NCI-H187 (cell line): ENCODE measurements at places on chromosomes 16 and 17.

- no peak for DNase-seq
Observed at GRCh38 chr17:9419932-9420453, 155.6 kb downstream of the STX8 start.

DNA sequence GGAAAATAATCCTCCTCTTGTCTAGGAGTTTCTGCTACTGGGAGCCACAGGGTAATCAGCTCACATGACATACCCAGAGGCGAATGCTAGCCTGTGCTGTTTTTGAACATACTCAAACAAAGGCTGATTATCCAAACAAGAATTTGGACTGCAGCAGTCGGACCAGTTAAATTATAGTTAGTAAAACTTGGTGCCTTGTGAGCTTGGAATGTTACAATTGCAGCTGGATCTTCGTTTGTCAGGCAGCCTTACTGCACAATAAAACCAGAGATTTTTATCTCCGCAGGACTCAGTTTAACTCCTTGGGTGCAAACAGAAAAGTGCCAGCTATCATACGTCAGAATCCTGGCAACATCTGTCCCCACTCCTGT is 163.8 kb upstream of the TBX2 start:
- DNase-seq: no peak

- DNase-seq: no peak
Observed at GRCh38 chr17:68327823-68328557, 36.7 kb downstream of the ARSG start.

- DNase-seq: no peak
Observed at GRCh38 chr17:54745239-54745638, 155.4 kb upstream of the TOM1L1 start.

DNA sequence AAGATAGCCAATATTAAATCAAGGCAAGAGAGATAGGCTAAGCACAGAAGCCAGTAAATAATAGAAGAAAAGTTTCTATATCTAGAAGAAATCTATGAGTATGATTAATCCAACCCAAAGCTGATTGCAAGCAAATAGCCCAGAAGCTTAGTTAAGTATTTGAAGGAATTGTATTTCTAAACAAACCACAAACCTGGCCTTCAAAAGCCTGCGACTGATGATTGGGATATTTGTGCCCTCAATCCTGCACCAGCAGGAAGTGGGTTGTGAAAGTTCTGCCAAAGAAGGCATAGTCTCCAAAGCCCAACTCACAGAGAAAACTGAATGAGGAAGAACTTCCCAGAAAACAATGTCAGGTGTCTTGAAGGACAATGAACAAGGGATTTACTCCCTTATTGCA is 114.5 kb upstream of the C17orf78 start:
- no peak for DNase-seq

DNA sequence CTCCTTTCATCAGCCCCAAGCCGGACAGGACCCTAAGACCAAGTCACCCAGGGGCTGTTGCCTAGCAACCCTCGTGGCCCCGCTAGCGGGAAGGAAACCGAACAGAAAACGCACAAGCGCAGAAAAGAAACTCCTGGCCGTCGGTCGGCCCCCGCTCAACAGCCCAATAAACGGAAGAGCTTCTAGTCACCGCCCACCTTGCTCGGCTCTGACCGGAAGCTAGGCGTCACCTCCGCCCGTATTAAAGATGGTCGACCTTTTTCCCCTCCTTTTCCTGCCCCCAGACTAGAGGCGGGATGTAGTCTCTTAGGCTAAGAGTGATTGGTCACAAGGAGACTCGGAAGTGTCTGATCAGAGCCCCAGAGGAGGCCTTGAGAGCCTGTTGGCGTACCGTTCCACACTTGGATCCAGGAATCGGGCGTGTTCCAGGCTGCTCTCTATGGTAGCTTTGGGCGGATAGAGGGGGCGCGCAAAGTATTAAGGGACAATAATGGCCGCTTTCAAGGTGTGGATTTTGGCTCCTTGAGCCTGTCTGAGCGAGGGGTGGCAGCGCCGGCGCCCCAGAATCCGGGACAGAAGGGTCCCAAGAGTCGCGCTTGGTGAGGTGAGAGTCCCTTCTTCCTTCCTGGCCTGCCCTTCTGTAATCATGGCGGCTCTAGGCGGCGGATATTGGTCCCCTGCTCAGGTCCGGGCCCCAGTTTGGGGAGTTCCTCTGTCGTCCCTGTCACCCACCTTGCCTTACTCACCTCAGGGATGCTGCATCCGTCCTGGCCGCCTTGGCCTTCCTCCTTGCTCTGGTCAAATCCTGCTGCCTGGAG is at the start of the genes DHX38 and TXNL4B:
Gene DHX38, plus strand, starts transcription at position 400 of the 818 bp plus-strand sequence. CDS start 2,311 bp downstream, outside the sequence.
Gene TXNL4B, minus strand, starts transcription at position 173 of the 818 bp plus-strand sequence. CDS start 2,871 bp downstream, outside the sequence.
- peak; percentile 64 for DNase-seq

GRCh38 chr16:84885342-84885910 is 65.6 kb downstream of the CRISPLD2 start:
- no peak for DNase-seq

- no peak for DNase-seq
Observed at GRCh38 chr16:58063377-58064076, 38.0 kb downstream of the MMP15 start.

DNA sequence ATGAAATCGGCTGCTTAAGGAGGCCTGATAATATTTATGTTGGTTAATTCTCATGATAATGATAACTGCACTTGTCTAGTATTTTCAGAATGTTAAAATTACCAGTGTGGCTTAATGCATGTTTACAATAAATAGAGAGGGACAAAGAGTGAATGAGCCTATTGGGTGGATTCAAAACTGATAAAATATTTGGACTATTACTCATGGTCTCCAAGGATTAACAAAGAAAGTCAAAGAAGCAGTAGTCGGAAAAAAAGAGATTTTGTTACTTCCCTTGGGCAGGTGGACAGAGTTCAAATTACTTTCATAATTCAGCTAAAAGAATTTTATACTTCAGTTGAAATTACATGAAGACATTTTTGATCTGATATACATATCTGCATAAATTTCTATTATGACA is 258.2 kb upstream of the PMFBP1 start:
- no peak for DNase-seq

GRCh38 chr17:19305256-19305655 is 57.3 kb downstream of the B9D1 start:
- no peak for DNase-seq

GRCh38 chr17:28951428-28951990 is at the start of gene PHF12:
Gene PHF12, minus strand, starts transcription at chr17:28951518. Its CDS starts 558 bp downstream, at chr17:28950960.
- DNase-seq: peak; percentile 97

DNA sequence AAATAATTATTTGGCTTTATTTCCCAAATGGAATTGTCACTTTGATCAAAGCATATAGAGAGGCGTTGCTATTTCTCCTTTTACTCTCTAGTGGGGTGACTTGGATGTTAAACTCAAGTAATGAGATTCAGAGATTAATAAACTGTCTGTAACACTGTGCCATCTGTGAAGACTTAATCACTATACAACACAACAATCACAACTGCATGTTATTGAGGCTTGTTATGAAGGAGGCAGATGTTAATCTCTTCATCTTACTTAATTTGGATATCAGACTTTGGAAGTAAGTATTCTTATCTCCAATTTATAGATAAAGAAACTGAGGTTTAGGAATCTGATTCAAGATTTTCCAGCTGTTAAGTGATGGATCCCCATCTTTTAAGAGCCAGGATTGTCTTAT is 132.5 kb downstream of the CNTNAP4 start:
- no peak for DNase-seq

GRCh38 chr17:63961355-63962212 is 11.1 kb downstream of the SCN4A start:
- DNase-seq: no peak

DNA sequence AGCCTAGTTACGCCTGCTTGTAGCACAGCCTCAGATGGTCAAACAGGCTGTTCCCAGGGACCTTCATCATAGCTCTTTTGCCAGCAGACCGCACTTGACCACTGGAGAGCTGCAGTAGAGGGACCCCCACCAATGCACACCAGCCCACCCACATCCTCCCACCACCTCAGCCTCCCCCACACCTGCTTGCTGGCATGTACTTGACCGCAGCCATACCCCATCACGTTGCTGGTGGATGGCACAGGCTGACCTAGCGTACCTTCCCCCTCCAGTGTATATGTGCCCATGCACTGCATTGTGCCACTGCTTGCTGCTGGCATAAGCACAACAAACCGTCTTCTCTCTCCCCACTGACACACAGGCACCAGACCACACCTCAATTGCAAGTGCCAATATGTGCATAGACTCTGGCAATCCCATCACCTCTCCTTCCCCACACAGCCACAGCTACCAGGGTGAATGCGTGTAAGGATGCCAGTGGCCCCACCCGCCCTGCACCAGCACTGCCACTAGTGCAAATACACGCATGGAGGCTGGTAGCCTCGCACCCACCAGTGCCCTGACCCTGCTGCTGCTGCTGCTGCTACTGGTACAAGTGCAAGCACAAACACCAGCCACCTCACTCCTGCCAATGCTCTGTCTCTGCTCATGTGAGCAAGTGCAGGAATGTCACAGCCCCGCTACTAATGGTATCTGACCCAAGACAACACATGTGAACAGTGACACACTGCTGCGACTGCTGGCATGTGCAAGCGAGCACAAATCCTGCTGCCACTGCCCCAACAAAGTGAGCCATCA is 1377.6 kb downstream of the CDH11 start:
- no peak for DNase-seq

GRCh38 chr17:41735744-41736143 is 1.3 kb upstream of the HAP1 start:
- DNase-seq: no peak

DNA sequence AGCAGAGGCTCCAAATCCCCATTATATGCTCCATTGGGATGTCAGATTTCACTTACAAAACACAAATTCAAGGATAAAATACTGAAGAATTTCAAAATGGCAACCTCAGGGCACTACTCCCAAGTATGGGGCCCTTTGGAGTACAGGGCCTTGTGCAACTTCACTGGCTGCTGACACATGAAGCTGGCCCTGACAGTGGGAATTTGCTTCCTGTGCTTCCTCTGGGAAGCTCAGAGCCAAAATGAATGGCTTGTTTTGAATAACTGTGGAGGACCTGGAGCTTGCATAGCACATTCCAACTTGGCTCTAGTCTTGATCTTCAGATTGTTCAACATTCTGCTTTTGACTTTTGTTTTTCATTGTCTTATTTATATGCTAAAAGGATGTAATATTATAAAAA is 52.3 kb upstream of the HNF1B start:
- DNase-seq: no peak

DNA sequence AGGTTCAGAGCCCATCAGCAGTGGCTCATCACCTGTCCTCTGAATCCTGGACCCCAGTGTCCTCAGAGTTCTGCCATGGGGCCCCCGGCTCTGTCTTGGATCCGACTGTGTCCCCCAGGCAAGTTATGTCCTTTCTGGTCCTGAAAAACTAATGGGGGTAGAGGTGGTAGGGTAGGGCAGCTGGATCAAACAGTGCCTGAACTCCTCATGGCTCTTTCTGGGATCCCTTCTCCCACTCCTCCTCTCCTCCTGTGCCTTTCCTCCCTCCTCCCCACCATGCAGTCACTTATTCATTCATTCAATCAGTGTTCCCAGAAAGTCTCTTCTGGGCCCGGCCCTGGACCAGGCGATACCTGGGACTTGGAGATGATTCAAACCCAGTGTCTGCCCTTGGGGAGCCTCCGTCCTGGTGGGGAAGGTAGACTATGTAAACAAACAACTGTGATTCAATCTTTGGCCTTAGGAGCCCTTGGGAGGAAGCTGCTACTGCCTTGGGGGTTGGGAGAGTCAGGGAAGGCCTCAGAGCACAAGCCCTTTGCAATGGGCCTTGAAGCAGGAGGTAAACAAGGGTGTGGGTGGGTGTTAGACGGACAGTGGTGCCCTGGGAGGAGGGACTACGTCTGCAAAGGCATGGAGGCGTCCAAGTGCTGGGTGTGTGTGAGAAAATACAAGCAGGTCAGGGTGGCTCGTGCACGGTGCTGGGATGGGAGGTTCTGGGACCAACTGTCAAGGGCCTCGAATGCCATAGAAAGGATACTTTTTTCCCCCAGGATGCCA is 6.4 kb upstream of the FAM83G start:
- DNase-seq: no peak

DNA sequence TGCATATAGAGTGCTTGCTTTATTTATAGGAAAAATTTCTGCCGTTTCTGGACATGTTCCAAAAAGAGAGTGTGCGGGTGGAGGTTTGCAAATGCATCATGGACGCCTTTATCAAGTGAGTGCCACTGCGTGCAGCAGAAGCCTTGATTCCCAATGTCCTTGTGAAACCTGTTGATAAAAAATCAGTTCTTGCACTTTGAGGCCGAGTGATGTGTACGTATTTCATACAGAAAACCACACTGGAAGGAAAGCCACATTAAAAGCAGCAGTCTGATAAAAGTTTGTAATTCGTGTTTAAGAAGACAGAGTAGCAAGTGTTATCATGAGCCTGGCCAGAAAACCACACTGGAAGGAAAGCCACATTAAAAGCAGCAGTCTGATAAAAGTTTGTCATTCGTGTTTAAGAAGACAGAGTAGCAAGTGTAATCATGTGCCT is 78.0 kb downstream of the KNOP1 start:
- DNase-seq: no peak

DNA sequence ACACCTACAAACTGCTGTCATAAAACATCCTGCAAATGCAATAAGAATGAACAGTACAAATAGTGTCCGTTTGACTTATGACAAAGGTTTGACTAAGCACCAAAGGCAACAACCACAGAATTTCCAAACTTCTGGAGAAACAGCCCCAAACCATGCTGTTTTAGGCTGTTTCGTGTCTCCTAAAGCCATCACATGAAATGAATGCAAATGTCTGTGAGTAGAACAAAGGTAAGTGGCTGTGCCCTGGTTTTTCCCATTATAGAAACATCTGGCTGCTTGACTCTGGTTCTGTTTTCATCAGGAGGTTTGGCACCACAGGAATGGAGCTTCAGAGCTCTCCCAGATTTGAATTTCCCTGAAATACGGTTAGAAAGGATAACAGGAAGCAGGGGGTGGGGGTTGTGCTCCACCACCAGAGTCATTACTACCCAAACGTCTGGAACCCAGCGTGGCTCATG is 4.6 kb upstream of the EMP2 start:
- no peak for DNase-seq

DNA sequence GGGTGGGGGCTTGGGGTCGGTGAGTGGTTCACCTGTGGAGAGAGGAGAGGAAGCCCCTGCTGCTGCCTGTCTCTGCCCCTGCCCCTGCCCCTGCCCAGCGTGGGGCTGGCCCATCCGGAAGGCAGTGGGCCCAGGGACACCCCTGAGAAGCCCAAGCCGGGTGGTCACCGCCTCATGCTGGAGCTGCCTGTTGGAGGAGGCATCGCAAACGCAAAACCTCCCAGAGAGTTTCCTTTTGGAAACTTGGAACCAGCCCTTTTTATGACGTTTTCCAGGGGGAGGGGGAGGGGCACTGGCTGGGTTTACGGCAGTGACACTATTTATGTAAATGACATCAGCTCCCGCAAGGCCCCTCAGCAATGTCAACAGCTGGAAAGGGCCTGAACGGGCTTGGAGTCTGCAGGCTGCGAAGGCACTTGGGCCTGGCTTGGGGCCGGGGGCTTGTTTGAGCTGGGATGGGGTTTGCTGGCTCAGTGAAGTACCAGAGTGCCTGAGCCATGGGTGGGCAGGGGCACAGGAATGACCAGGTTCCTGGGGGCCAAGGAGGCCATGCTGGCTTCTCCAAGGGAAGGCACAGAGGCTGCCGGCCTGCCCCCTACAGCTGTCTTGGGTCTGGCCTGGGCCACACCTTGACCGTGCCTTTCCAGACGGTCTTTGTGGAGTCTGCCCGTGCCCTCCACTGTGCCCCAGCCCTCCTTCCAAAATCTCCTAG is 219.5 kb downstream of the NTN1 start:
- DNase-seq: no peak

- no peak for DNase-seq
Observed at GRCh38 chr16:90046122-90046970, 27.1 kb upstream of the DBNDD1 start.

- DNase-seq: no peak
Observed at GRCh38 chr17:41446806-41447205, 6.0 kb upstream of the KRT38 start.

- DNase-seq: no peak
Observed at GRCh38 chr16:14129502-14129901, 58.4 kb downstream of the MRTFB start.

- DNase-seq: no peak
Observed at GRCh38 chr17:62078009-62078408, 12.9 kb upstream of the MED13 start.
